ENCODE measurements at places on chromosomes 4 and X.

DNA sequence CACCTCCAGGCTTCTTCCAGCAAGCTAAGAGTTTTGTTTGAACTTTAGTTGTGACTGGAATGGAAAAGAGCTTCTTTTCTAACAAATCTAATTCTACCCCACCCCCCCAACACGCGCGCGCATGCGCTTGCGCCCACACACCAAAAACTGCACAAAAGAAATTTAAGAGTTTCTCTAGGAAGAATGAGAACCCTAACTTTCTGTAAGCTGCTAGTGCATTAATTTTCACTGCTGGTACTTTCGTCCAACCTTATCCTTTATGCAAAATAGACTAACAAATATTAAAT is 9.0 kb upstream of the INTU start:
- no peak for DNase-seq

- no peak for DNase-seq
Observed at GRCh38 chr4:171812665-171813525, at the start of gene GALNTL6. Gene GALNTL6, plus strand, starts transcription at chr4:171813404.

GRCh38 chr4:168859888-168860694 is 150.0 kb downstream of the CBR4 start:
- DNase-seq, result no peak

DNA sequence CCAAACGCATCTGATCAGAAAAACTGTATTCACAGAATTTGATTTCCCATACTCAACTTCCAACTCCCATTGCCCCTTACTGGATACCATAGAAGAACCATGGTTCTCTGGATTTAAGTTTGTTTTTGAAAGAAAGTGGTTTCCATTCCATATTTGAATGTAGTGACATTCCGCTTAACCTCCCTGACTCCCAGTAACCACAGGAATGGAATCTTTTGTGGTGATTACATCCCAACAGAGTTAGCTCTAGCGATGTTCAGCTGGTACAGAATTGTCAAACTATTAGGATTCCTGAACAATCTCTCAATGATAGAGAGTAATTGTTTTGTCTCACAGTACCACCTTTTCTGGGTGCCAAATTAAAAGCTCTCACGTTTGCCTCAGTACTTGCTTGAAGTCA is 1.7 kb downstream of the NUDT10 start:
- DNase-seq, result no peak

- no peak for DNase-seq
Observed at GRCh38 chr4:26281881-26282280, 38.9 kb upstream of the RBPJ start.
